ENCODE measurements at places on chromosomes 7 and 10.

GRCh38 chr10:48458662-48459048 is 146.2 kb downstream of the ARHGAP22 start:
- DNase-seq = no peak

- DNase-seq = no peak
These were observed 23.4 kb upstream of the EGR2 start for GRCh38 chr10:62839590-62839989.

DNA sequence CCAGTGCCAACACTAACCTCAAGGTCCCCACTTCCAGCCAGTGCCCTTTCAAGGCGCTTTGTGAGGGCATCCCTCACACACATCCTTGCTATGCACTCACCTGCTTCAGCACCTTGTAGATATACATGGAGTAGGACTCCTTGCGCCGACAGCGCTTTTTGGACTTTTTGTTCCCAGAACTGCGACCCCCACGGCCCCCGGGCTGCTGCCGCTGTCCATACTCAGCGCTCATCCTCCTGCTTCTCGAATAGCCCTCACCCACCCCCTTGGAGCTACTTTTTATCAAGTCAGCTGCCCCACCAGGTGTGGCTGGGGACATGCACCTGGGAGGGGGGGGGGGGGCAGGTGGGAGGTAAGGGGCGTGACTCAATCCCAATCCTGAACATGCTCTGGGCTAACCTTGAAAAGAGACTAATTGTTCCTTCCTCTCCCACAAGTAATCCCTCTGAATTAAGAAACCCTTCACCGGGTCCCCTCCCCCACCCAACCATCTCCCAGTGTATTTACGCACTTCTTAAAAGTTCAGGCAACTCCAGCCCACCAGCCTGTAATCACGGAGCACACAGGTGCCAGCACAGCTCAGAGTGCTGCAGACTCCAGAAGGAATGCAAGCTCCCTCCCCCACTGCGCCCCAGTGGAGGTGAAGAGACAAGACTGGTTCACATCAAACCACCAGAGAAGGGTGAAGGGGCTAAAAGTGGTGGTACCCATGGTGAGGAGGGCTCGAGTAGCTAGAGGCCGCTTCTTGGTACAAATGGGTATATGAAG is at the start of gene H2BK1:
H2BK1 (minus strand) TSS at position 402 of the 768 bp plus-strand sequence; CDS start at position 232, 170 bp downstream.
- no peak for DNase-seq

DNA sequence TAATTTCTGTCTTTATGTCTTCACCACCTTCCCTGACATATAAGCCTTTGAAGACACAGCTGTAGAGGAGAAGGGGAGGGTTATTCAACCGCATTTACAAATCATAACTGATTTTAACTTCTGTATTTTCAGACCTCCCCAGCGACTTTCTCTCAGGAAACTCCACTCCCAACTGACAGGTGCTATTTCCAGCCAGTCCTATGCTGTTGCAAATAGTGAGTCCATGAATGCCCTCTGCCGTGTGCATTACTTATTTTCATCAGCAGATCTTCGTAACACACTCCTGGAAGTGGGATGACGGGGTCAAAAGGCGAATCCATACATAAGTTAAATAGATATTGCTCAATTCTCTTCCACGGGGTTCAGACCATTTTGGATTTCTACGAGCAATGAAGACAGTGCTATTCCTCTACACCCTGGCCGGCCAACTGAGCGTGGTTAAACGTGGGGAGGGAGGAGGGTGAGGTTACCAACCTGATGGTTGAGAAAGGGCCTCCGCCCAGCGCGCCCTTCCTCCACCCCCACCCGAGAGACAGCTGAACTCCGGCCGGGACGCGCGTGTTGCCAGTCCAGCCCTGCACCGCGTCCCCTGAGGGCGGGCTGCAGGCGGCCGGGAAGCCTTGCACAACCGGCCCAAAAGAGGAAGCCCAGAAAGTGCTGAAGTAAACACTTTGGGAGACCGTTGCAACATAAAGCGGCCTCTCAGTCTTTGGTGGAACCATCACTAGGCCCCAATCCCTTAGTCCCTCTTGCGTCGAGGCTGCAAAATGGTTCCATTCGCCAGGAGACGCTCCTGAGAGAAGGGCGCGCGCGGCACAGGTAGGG is at the start of gene APBB1IP:
APBB1IP (plus strand) TSS at position 705 of the 825 bp plus-strand sequence. CDS start 53,986 bp downstream, outside the sequence.
- peak; percentile 68 for DNase-seq

GRCh38 chr7:156943091-156944041 is 6.1 kb upstream of the NOM1 start:
- no peak for DNase-seq

GRCh38 chr7:22317632-22318031 is 39.3 kb downstream of the RAPGEF5 start:
- no peak for DNase-seq

DNA sequence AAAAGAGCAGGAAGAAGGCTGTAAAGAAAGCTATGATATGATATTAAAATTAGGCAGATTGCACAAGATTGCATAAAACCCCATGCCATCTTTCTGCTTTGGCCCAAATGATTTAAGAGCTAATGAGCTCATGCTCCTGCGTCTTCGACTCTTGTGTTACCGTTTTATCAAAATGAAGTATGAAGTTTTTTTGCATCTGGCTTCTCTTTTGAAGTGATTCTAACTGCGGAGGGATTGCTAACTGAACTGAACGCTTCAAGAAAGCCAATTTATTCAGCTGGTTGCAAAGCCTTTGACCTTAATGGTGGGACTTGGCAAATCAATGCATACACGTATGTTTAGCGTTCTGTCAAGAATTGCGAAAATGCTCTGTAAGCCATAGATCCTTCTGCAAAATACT is 282.9 kb downstream of the TWIST1 start:
- DNase-seq = no peak

DNA sequence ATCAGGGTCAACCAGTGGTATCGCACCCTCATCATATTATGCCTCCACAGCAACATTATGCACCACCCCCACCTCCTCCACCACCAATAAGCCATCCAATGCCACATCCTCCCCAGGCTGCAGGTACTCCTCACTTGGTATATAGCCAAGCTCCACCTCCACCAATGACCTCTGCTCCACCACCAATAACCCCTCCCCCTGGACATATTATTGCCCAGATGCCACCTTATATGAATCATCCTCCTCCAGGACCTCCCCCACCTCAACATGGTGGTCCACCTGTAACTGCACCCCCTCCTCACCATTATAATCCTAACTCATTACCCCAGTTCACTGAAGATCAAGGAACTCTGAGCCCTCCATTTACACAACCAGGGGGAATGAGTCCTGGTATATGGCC is 14.7 kb downstream of the CBLL1 start:
- DNase-seq = no peak

DNA sequence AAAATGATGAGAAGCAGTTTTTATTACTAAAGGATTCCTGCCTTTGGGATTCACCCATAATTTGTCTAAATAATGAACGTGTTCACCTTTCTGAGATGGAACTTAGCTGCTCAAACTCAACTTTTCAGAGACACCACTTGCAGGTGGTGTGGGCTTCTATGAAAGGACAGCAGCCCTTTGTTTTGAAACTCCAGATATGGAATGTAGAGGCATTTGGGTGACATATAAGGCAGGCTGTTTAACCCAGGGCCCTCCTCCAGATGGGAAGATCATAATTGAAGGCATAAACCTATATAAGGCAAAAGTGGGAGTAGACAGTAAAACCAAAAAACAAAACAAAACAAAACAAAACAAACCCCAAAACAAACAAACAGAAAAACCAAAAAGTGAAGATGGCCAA is 11.9 kb upstream of the HUS1 start:
- DNase-seq = no peak

- DNase-seq = no peak
These were observed 17.2 kb upstream of the PSMG3 start for GRCh38 chr7:1586827-1587705.

- DNase-seq = no peak
These were observed 4.1 kb upstream of the FUOM start for GRCh38 chr10:133361773-133362441.

DNA sequence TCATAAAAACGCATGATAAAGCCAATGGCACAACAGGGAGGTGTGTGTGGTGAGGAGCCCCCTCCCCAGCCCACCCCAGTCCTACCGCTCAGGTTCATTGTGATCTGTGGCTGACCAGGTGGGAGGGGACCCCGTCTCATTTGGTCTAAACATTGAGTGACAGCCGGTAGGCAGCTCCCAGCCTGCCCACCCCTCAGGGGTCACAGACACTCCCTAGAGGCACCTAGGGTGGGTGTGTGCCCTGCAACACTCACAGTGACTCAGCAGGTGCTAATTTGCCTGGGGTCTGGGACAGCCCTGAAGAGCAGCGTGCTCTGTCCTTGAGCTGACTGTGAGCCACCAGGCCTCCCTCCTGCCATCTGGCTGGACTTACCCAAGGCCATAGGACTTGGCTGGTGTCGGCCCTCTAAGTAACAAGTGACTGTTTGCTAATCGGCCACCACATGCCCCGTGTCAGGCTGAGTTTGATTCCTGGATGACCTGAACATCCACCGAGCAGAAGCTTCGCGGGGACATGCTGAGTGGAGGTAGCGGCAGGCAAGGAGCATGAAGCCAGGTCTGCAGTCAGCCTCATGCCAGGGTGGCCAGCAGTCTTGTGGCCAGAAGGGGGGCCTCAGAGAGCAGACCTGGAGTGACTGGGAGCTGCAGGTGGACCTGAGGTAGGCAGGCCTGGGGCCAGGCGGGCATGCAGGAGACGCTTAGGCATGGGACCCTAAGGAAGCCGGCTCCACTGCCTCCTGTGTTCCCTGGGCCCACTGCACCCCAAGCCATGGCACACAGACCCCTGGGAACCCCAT is 282.3 kb upstream of the SHH start:
- no peak for DNase-seq

- no peak for DNase-seq
These were observed 774 bp downstream of the PON2 start for GRCh38 chr7:95433952-95434556.

DNA sequence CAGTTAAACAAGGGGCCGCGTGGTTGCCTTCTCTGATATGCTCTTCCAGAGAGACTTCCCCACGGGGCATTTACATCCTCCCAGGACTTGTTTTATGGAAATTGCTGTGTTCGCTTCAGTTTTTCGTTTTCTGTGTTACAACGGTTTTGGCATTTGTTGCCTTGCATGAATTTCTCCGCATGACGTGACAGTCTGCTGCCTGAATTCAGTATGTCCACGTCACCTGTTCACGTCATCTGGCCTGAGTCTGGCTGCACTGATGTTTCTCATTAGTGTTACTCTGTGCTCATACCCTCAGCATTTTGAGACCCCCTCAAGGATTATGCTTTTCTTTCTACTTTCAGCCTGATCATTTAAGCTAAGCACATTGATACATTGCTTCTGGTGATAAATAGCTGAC is 49.1 kb upstream of the INSYN2A start:
- no peak for DNase-seq

All from stimulated activated CD8-positive, alpha-beta memory T cell treated with anti-CD3 and anti-CD28 coated beads, Interleukin-4, amount 100 ng/mL, for 48 hours (primary cell).